Peyer's patch (tissue), 4 donors: ENCODE measurements at places on chromosomes 3 and 15.

DNA sequence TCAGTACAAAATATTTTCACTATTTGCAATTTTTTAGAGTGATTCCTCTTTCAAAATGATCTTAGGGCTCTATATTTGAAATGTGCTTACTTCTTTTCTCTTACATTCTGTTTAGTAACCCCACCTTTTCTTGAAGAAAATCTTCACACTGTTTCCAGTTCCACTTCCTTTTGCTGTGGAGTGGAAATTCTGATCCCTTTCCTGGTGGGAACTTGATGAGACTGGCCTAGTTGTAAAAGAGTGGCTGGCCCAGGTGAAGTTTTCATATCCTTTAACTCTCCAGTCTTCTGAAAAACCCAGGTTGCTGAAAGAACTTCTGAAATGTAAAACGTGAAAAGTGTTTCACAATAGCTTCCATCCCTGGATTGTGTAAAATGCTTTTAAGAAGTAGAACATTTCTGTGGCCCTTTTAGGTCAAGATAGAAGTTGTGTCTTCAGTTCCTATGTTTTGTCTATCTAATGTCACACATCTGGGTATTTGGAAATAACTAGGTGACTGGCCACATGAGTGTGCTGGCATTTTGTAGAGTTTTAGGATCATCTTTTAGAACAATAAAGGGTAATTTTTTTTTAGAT is 84.8 kb upstream of the LRIG1 start:
- no peak overlapping the region for H3K27ac ChIP-seq
- no peak overlapping the region for H3K4me3 ChIP-seq
- no peaks in the 10 kb centered on the region for H3K27me3 ChIP-seq
- H3K36me3 ChIP-seq: no peaks in the 10 kb centered on the region

- peak; percentile 86 for DNase-seq
- no peaks in the 10 kb centered on the region for H3K27me3 ChIP-seq
- H3K36me3 ChIP-seq: no peaks in the 10 kb centered on the region
- H3K4me3 ChIP-seq: peak overlapping the region; percentile 92
Observed at GRCh38 chr3:11720304-11720898, 76.7 kb upstream of the VGLL4 start.

DNA sequence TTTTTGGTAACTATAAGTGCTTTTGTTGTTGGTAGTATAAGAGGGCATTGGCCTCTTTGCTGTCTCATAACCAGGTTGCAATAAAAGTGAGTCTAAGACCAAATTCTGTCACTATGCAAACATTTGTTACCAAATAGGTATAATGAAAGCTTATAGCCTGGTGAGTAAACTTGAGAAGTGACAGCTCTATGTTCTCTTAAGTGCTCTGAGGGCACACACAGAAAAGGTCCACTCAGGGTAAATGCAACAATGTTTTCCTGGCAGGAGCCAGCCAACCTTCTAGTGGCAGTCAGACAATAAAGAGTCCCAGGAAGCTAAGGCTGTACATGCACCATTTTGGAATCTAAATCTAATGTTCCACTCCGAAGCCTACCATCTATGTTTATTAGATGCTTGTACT is 262.1 kb upstream of the TGFBR2 start:
- H3K4me1 ChIP-seq: no peaks in the 10 kb centered on the region
- no peak overlapping the region for H3K4me3 ChIP-seq
- no peaks in the 10 kb centered on the region for H3K36me3 ChIP-seq

- no peak overlapping the region for H3K27ac ChIP-seq
- no peaks in the 10 kb centered on the region for H3K36me3 ChIP-seq
- H3K4me3 ChIP-seq: no peak overlapping the region
- DNase-seq: no peak
- H3K4me1 ChIP-seq: peaks cover 37% of the 10 kb centered on the region
Observed at GRCh38 chr3:69097407-69098086, 12.8 kb downstream of the ARL6IP5 start.

GRCh38 chr3:100420885-100421284 is 19.5 kb downstream of the LNP1 start:
- H3K4me3 ChIP-seq: no peak overlapping the region
- no peaks in the 10 kb centered on the region for H3K36me3 ChIP-seq
- no peaks in the 10 kb centered on the region for H3K4me1 ChIP-seq

- no peak overlapping the region for H3K27ac ChIP-seq
- no peaks in the 10 kb centered on the region for H3K36me3 ChIP-seq
- no peaks in the 10 kb centered on the region for H3K27me3 ChIP-seq
- H3K4me1 ChIP-seq: peaks cover 5% of the 10 kb centered on the region
- no peak overlapping the region for H3K4me3 ChIP-seq
Observed at GRCh38 chr3:195893516-195893915, 14.8 kb downstream of the TNK2 start.

GRCh38 chr3:29255854-29256696 is 24.8 kb upstream of the RBMS3 start:
- H3K27ac ChIP-seq: no peak overlapping the region
- H3K4me3 ChIP-seq: no peak overlapping the region
- no peaks in the 10 kb centered on the region for H3K27me3 ChIP-seq
- no peaks in the 10 kb centered on the region for H3K36me3 ChIP-seq

- H3K27me3 ChIP-seq: no peaks in the 10 kb centered on the region
- no peaks in the 10 kb centered on the region for H3K36me3 ChIP-seq
- no peak overlapping the region for H3K4me3 ChIP-seq
- H3K4me1 ChIP-seq: no peaks in the 10 kb centered on the region
- no peak for DNase-seq
Observed at GRCh38 chr3:77169823-77170222, 129.9 kb downstream of the ROBO2 start.

DNA sequence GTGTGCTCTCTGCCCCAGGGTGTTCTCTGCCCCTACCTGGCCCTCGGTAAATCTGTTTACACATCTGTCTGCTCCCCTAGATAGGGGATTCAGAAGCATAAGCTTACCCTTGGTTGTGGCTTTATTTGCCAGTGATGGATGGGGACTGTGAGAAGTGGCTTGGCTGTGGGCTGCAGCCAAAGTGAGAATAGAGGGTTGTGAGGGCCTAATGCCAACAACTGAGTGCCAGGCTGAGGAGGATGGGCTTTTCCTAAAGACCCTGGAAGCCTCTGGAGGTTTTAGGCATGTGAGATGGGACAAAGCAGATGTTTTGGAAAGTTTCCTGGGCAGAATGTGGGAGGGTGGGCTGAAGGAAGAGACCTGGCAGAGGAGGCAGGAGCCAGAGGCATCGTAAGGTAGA is 15.4 kb upstream of the APEH start:
- DNase-seq: no peak
- no peaks in the 10 kb centered on the region for H3K27me3 ChIP-seq
- H3K36me3 ChIP-seq: no peaks in the 10 kb centered on the region
- no peak overlapping the region for H3K4me3 ChIP-seq
- no peaks in the 10 kb centered on the region for H3K4me1 ChIP-seq

- H3K4me3 ChIP-seq: no peak overlapping the region
- no peaks in the 10 kb centered on the region for H3K4me1 ChIP-seq
- no peaks in the 10 kb centered on the region for H3K27me3 ChIP-seq
- no peak overlapping the region for H3K27ac ChIP-seq
- no peak for DNase-seq
Observed at GRCh38 chr3:64988188-64988587, 300.4 kb upstream of the ADAMTS9 start.

- no peaks in the 10 kb centered on the region for H3K4me1 ChIP-seq
- no peak overlapping the region for H3K4me3 ChIP-seq
- H3K27ac ChIP-seq: no peak overlapping the region
Observed at GRCh38 chr3:42946050-42946449, 33.1 kb upstream of the GASK1A start.

GRCh38 chr15:73598530-73599160 is 34.5 kb downstream of the NPTN start:
- H3K4me1 ChIP-seq: peaks cover 65% of the 10 kb centered on the region
- no peak overlapping the region for H3K27ac ChIP-seq
- H3K4me3 ChIP-seq: no peak overlapping the region
- no peak for DNase-seq

GRCh38 chr15:70362886-70363285 is 265.2 kb upstream of the TLE3 start:
- no peaks in the 10 kb centered on the region for H3K4me1 ChIP-seq
- no peak overlapping the region for H3K4me3 ChIP-seq
- no peak overlapping the region for H3K27ac ChIP-seq
- DNase-seq: no peak

- no peak overlapping the region for H3K27ac ChIP-seq
- H3K36me3 ChIP-seq: no peaks in the 10 kb centered on the region
- H3K27me3 ChIP-seq: no peaks in the 10 kb centered on the region
Observed at GRCh38 chr15:28125673-28126651, 26.8 kb upstream of the OCA2 start.

- H3K27ac ChIP-seq: no peak overlapping the region
- H3K36me3 ChIP-seq: no peaks in the 10 kb centered on the region
- H3K4me1 ChIP-seq: no peaks in the 10 kb centered on the region
- H3K4me3 ChIP-seq: no peak overlapping the region
- H3K27me3 ChIP-seq: no peaks in the 10 kb centered on the region
Observed at GRCh38 chr3:109728861-109729494, 391.6 kb upstream of the DPPA4 start.

- H3K27me3 ChIP-seq: no peaks in the 10 kb centered on the region
- no peak overlapping the region for H3K27ac ChIP-seq
- H3K4me1 ChIP-seq: no peaks in the 10 kb centered on the region
- H3K4me3 ChIP-seq: no peak overlapping the region
- DNase-seq: no peak
Observed at GRCh38 chr15:55638764-55639163, 50.6 kb upstream of the PYGO1 start.

DNA sequence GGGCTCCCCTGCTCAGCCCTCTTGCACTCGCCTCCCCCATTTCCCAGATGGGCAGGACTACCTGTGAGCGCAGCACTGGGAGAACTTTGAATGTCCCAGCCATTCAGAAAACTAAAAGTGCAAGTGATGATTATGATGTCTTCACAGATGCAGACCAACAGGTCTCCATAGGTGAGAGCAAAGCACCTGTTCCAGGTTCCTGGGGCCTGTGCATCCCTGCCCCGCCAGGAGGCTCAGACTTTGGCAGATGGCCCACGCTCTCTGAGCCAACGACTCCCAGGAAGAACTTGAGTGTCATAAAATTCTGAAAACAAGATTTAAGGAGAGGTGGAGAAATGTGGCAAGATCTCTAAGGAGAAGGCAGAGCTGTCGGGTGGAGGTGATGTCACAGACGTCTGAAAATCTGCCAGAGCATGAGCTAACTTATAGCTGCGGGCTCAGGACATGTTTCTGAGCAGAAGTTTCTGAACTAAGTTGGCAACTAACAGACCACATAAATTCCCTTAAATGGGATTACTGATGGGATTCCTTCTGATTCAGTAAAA is 110.8 kb upstream of the IGF1R start:
- DNase-seq: peak; percentile 28
- H3K36me3 ChIP-seq: no peaks in the 10 kb centered on the region
- no peaks in the 10 kb centered on the region for H3K4me1 ChIP-seq
- no peaks in the 10 kb centered on the region for H3K27me3 ChIP-seq
- no peak overlapping the region for H3K27ac ChIP-seq

DNA sequence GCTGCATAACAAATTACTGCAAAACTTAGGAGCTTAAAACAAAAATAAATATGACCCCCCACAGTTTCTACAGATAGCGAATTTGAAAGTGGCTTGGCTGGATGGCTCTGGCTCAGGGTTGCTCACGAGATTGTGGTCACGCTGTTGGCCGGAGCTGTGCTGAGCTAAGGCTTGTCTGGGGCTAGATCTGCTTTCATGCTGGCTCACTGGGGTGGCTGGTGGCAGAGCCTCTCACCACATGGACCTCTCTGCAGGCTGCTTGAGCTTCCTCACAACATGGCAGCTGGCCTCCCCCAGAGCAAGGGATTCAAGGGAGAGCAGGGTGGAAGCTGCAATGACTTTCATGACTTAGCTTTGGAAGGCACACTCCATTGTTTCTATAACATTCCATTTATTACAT is 354.1 kb downstream of the SHQ1 start:
- no peaks in the 10 kb centered on the region for H3K4me1 ChIP-seq
- H3K4me3 ChIP-seq: no peak overlapping the region
- no peak for DNase-seq
- H3K36me3 ChIP-seq: no peaks in the 10 kb centered on the region
- no peak overlapping the region for H3K27ac ChIP-seq

DNA sequence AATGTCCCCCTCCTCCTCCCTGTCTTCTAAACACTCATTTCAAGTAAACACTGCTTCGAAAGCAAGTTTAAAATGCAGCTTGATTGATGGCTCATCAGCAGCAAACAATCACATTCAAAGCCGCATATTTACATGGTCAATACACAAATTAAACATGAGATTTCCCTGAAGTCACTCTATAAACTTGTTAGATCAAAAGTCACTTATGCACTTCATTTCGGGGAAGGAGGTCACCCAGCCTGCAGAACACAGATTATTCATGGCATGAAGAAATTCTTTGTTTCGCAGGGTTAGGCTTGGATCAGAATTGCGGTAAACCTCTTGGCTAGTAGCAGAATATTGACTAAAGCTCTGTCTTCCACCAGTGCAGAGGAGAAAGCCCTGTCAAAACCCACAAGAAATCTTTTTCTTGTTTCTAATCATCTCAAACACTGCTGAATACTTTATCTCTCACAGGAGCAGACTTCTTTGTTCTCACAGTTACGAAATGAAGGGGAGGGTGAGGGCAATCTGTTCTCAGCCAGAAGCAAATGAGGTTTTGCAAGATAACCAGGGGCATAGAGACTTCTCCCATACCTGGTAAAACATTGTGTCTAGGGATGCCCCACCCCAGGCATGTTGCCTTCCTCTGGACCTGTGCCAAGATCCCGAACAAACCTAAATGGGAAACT is 133.3 kb upstream of the CHL1 start:
- peak overlapping the region; percentile 44 for H3K27ac ChIP-seq
- H3K4me3 ChIP-seq: no peak overlapping the region
- no peaks in the 10 kb centered on the region for H3K27me3 ChIP-seq

- no peaks in the 10 kb centered on the region for H3K4me1 ChIP-seq
- H3K27me3 ChIP-seq: no peaks in the 10 kb centered on the region
- DNase-seq: no peak
- no peak overlapping the region for H3K27ac ChIP-seq
Observed at GRCh38 chr3:124118397-124118796, 126.5 kb upstream of the ROPN1 start.

GRCh38 chr3:126373682-126374601 is 16.7 kb upstream of the KLF15 start:
- H3K27ac ChIP-seq: no peak overlapping the region
- no peaks in the 10 kb centered on the region for H3K4me1 ChIP-seq
- no peak overlapping the region for H3K4me3 ChIP-seq
- DNase-seq: peak; percentile 40

GRCh38 chr3:53780171-53780570 is 66.0 kb downstream of the CHDH start:
- no peak for DNase-seq
- no peaks in the 10 kb centered on the region for H3K4me1 ChIP-seq
- no peak overlapping the region for H3K27ac ChIP-seq
- no peak overlapping the region for H3K4me3 ChIP-seq
- no peaks in the 10 kb centered on the region for H3K27me3 ChIP-seq
- no peaks in the 10 kb centered on the region for H3K36me3 ChIP-seq

- H3K4me3 ChIP-seq: peak overlapping the region; percentile 52
- no peak for DNase-seq
- H3K36me3 ChIP-seq: no peaks in the 10 kb centered on the region
- no peak overlapping the region for H3K27ac ChIP-seq
Observed at GRCh38 chr15:29968895-29969561, 113.7 kb upstream of the GOLGA8J start.

- H3K27me3 ChIP-seq: no peaks in the 10 kb centered on the region
- H3K4me1 ChIP-seq: no peaks in the 10 kb centered on the region
- peaks cover 4% of the 10 kb centered on the region for H3K36me3 ChIP-seq
- no peak for DNase-seq
Observed at GRCh38 chr15:55907797-55908196, 85.6 kb downstream of the NEDD4 start.
